ENCODE measurements at places on chromosomes 13 and 19. TPM values are rescaled to one million over a fixed set of nuclear protein-coding genes. Genes with fewer than 3 reads are reported as not detected.

KLK14 gene
- 0.20 TPM for total RNA-seq

NLRP7 gene
- not detected for total RNA-seq

IL11 gene
- 0.48 TPM for total RNA-seq

CGB8 gene
- total RNA-seq, result not detected

VSTM2B gene
- not detected for total RNA-seq
